Kidney (tissue), 22 donors: ENCODE measurements at places on chromosomes 2 and 18. TPM values are rescaled to one million over a fixed set of nuclear protein-coding genes. Genes with fewer than 3 reads are reported as not detected.

GRCh38 chr2:128477891-128478290, 159.2 kb upstream of the HS6ST1 start:
- DNase-seq, result no peak

DNA sequence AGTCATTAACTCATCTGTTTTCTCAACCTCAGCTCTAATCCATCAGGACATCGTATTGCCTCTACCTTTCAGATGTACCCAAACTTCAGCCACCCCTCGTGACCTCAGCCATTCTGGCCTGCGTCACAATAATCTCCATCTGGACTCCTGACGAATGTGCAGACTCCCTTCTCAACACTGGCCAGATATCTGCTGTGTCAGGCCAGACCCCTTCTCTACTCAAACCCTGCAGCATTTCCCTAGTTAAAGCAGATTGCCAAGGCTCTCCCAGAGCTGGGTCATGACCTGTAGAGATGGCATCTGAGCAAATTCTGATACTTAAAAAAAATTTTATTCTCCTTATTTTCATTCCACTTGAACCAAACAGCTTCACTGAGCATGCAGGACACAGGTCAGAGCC, 69.5 kb upstream of the TMEM18 start:
- no peak for DNase-seq

DNA sequence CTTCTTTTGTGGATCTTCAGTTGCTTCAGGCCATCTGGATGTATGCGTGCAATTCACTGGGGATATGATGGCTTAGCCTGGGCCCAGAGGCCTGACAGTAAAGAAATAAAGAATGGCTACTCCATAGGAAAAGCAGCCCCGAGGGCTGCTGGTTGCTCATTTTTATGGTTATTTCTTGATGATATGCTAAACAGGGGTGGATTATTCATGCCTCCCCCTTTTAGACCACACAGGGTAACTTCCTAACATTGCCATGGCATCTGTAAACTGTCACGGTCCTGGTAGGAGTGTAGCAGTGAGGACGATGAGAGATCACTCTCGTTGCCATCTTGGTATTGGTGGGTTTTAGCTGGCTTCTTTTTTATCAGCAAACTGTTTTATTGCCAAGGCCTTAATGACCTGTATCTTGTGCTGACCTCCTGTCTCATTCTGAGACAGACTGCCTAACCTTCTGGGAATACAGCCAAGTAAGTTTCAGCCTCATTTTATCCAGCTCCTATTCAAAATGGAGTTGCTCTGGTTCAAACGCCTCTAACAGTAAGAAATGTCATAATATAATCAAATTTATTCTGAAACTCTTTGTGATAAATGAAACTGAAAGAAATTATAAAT, 60.5 kb downstream of the DSEL start:
- peak; percentile 11 for DNase-seq

GRCh38 chr2:8849327-8849726, 11.9 kb upstream of the KIDINS220 start:
- no peak for DNase-seq

- DNase-seq, result no peak
Measured at GRCh38 chr2:42832289-42832634, 39.9 kb upstream of the HAAO start.

DNA sequence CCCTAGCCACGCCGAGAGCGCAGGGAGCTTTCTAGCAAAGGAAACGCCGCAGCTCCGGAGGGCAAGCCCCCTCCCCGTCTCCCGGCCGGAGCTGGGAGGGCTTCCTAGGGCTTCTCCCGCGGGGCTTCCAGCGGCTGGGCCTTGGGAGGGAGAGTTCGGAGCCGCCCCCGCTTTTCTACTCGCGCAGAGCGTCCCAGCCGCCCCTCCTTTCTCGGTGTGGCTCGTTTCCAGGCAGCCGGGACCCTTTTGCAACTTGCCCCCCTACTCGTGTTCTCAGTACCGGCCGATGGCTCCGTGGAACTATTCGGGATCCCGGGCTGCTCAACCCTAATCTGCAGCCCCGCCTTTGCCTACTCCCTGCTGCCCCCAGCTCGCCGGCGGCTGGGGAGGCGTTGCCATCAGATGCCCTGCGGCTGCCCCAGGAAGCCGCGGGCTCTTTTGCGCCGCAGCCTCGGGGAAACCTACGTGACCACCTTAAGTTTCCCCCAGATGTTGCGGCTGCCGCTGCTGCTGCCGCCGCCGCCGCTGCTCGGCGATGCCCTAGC, 1.5 kb upstream of the NR4A2 start:
- peak; percentile 93 for DNase-seq

DNA sequence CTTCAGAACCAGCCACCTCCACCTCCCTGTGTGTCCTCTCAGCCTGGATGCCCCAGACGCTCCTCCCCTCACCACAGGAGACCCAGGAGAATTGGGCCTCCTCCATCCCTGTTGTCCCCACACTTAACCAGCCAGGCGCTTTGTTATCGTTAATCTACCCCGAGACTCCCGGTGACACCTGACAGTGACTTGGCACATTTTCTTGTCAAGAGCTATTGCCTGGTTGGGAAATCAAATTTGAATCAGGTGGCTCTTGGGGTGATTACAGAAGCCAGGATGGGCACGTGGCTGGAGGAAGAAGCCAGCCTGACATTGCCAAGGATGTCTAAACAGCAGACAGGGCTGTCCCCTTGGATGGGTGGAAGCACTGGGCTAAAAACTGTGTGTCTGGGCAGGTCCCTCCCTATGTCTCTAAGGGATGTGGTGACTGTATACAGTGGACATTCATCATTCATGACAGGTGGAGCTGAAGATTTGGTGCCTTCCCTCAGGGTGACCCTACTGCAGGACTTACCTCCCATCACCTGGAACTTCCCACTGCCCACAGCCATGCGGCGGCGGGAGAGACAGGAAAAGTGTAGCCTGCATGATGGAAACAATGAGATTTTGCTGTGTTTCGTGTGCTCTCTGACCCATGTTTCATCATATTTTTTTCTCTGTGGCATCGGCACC, 157.2 kb upstream of the CAPN13 start:
- no peak for DNase-seq

- DNase-seq, result no peak
Measured at GRCh38 chr2:40751981-40752380, 300.1 kb upstream of the SLC8A1 start.

GRCh38 chr18:63253428-63254372, 65.9 kb downstream of the BCL2 start:
- DNase-seq, result no peak

- no peak for DNase-seq
Measured at GRCh38 chr2:73979686-73980085, 5.0 kb upstream of the TET3 start.

GRCh38 chr2:56940054-56940453, 756.3 kb downstream of the CCDC85A start:
- no peak for DNase-seq

GRCh38 chr18:79496978-79497637, 101.4 kb downstream of the NFATC1 start:
- DNase-seq, result peak; percentile 94

DNA sequence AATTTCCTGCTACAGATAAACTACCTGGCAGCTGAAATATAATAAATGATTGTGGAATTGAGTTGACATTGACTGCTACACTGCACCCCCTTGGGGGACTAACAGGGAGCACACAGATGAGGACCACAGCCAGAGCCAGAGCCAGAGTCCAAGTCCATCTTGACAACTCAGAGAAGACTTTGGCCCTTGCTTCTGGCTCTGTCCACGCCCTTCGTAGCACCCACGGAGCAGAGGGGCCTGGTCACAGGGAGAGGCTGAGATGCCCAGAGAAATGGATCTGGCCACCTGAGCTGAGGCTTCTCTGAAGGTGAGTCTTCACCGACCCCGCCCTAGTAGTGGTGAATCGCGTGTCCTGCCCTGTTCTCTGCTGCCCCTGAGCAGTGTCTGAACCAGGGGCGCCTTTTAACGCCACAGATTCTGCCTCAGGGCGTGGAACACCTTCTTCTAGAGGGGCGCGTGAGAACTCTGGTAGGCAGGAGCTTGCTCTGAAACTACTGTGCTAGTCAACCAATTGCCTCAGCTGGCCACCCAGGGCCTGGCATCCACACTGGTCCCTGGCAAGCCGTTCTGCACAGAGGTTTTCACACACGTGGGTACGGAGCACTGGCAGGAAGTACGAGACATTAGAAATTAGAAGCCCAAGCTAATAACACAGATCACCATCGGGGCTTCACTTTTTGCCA, 35.7 kb upstream of the MAT2A start:
- DNase-seq, result no peak

DNA sequence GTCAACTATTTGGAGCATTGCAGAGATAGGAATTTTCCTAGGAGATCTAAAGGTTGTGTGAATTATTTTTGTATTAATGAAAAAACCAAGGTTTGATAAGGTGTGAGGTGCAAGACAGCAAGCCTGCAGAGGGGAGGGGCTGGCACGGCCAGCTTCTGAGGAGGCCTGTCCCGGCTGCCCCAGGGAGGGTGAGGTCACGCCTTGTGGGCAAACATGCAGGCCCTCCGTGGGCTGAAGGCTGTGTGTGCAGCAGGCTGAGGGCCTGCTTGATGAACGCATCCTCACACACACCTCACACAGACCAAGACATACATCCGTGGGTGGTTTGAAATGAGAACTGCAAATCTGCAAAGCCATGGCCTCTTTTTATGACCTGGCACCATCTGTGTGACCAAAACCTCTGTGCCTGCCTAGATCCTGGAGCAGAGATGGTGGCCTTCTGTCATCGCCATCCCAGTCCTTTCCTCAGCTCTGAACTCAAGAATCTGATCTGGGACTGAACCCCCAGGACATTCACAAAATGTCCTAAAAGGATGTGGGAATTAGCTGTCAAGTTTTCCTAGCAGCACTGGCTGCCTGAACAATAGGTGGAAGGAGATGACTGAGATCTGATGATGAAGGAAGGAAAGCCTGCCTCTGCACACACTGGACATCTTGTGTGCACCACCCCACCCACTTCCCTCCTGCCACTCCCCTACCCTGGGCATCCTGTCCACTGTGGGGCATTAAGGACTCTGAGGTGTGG, 102.4 kb upstream of the MGAT4A start:
- DNase-seq, result peak; percentile 76

DNA sequence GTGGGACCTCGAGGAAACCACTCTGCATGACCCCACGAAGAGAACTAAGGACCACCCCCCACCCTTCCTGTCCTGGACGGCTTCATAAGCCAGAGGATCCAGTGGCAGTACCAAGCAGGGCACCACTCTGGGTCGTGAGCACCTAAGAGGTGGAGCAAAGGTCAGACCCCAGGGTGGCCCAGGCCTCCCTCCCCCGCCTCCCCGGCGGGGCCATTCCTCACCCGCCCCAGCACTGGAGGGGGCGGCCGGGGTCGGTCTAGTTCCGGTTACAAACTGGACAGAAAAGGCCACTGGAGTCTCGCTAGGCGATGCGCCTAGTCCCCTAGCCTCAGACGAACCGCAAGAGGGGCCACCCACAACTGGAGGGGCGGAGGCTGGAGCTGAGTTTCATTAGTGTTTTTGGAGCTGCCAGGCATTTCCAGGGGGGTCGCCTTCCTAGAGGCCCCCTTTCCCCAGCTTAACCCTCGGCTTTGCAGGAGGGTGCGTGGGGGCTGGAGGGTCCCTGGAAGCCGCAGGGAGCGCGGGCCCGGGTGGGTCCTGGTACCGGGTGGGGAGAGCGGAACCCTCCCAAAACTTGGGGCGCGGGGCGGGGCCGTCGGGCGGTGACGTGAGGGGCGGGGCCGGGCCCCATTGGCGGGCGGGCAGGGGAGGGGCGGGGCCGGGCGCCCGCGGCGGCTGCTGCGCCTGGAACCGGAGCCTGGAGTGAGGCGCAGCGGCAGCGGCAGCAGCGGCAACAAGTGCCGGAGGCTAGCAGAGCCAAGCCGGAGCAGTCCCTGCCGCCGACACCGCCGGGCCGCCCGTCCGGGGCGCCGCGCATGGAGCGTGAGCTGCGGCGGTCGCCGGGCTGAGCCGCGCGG, at the start of gene B3GNT2:
Gene B3GNT2, plus strand, starts transcription at position 695 of the 857 bp plus-strand sequence. CDS start 26,106 bp downstream, outside the sequence.
- peak; percentile 95 for DNase-seq

GRCh38 chr2:210207929-210208328, 17.3 kb downstream of the ACADL start:
- DNase-seq, result no peak

GRCh38 chr2:196489371-196489770, 150.1 kb upstream of the CCDC150 start:
- DNase-seq, result no peak

GRCh38 chr18:54205959-54206358, 18.5 kb downstream of the MBD2 start:
- no peak for DNase-seq

DNA sequence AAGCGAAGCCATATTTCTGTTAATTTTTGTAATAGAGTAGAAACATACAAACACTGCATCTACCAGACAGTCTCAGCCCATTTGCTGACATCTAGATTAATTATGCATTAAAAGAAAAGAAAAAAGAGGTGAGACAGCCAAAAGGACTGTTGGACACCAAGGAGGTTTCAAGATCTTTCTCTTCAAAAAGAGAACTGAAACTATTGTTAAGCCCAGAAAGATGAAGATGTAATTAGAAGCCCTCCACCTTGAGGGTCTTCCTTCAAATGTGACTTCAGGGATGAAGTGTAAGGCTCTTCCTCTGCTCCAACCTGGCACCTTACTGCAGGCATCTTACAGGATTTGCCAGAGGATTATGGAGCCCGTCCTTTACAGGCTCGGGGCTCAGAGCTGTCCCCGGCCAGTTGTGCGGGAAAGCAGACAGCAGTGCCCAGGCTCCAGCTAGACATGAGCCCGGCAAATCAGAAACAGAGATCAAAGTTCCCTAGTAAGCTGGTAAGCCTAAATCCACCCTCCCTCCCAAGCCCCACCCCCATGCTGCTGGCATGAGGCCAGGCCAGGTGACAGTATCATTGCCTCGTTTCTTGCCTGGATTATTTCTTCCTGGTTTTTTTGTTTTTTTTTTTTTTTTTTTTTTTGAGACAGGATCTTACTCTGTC, 38.9 kb downstream of the ADI1 start:
- DNase-seq, result no peak

- no peak for DNase-seq
Measured at GRCh38 chr18:9428301-9428706, 47.0 kb upstream of the RALBP1 start.

DNA sequence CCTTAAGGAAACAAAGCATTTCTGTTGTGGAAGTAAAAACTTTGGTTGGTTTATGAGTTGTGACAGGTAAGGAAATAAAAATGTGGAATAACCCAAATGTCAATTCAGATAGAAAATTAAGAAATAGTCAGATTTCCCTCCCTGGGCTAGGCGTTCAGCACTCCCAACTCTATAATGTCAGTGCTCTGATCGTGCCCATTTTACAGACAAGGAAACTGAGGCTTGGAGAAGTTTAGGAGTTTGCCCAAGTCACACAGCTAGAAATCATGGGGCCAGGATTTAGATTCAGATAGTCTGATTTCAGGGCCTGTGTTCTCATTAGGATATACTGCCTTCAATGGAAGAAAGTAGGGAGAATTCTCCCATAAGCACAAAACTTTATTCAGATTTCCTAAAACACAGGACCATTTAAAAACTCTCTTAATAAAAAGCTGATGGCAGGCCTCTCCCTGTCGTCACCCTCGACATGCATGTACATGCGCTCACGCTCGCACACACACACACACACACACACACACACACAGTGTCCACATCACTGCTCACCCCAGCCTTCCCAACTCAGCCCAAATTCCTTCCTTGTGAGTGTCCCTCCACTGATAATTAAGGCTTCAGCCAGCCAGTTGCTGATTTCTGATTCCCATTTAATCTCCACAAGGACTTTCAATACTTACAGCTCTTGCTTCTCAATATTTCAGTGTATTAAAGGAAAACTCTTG, 49.1 kb upstream of the SLC14A2 start:
- DNase-seq, result no peak

The WNT10A gene
- total RNA-seq, result 10.2 TPM

The PEX13 gene
- total RNA-seq, result 22.5 TPM

The C18orf54 gene
- 3.1 TPM for total RNA-seq

The GAREM1 gene
- 47.0 TPM for total RNA-seq

The NPAS2 gene
- total RNA-seq, result 44.5 TPM

The FAM110C gene
- 48.7 TPM for total RNA-seq

The TBC1D8 gene
- total RNA-seq, result 47.9 TPM

The METTL5 gene
- total RNA-seq, result 43.9 TPM

The BOLL gene
- not detected for total RNA-seq
